ENCODE measurements at places on chromosomes 11 and 22. TPM values are rescaled to one million over a fixed set of nuclear protein-coding genes. Genes with fewer than 3 reads are reported as not detected.

OR52A1 gene
- 0.01 TPM for polyA plus RNA-seq

DNA sequence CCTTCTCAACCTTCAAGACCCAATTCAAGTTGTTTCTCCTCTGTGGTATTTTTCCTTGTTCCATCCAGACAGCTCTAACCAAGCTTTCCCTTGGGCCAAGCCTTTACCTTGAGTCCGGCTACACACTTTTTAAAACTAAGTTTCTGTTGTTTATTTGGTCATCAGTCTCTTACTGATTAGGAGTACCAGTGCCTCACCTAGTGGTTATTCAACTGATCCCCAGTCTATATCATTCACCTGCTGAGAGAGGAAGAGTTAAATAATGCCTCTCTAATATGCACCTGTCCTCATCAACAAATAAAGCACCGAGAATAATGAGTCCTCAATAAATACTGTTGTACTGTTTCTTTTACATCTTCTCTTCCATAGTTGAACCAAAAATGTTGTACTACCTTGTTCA, 160.8 kb downstream of the MSANTD4 start:
- no peak for DNase-seq

ENDOD1 gene
- 41.5 TPM for polyA plus RNA-seq

RAG2 gene
- polyA plus RNA-seq: not detected

DNA sequence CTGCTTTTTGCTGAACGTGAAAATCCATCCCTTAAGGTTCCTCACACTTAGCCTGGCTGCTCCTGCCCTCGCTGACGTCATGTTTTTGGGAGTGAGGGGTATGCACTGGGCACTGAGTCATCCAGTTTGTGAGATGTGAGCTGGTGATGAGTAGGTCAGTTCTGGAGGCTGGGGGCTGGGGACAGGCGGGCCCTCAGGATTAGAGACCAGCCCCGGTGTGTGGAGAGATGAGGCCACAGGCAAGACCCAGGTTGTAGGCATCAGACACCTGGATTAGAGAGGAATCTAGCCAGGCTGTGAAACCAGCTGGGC, 9.2 kb downstream of the KCNC1 start:
- DNase-seq: no peak

GRCh38 chr11:12950670-12951069, 58.4 kb upstream of the RASSF10 start:
- DNase-seq: no peak

GRCh38 chr22:36288571-36289405, 35.9 kb downstream of the APOL1 start:
- no peak for DNase-seq

All from muscle of leg (tissue), 16 donors.